Foreskin keratinocyte (primary cell): ENCODE measurements at places on chromosomes 6 and 20. TPM values are rescaled to one million over a fixed set of nuclear protein-coding genes. Genes with fewer than 3 reads are reported as not detected.
A peak's percentile ranks its signal among the peaks of the same experiment; 100 is the strongest.

ZSCAN26 gene
- total RNA-seq: 7.4 and 10.1 TPM in 2 replicates

EPPIN gene
- total RNA-seq: not detected in 2 replicates

TMC2 gene
- total RNA-seq: not detected in 2 replicates

TAGAP gene
- 0.07 TPM in 2 replicates for total RNA-seq

CAPN11 gene
- not detected in 2 replicates for total RNA-seq

CRISP2 gene
- total RNA-seq: not detected in 2 replicates

ATRN gene
- 24.4 and 28.0 TPM in 2 replicates for total RNA-seq

RAB44 gene
- total RNA-seq: 0.03 TPM in 1 of 2 replicates, not detected in the other

DNA sequence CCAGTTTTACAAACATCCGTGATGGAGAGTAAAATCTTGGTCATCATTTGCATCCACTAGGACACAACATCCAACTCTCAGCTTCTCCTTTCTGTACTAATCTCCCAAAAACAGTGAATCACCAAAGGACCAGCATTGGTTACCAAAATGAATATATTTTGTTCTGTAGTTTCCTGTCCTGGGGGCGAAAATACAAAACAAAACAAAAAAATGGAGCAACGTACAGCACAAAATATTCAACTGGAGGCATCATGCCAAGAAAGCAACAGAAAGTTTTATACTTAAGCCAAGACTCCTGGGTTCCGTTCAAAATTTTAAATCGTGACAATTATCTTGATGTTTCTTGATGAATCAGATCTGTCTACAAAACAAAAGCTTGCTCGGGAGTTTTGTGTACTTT, 126.6 kb upstream of the CCDC28A start:
- no peak for DNase-seq

DNA sequence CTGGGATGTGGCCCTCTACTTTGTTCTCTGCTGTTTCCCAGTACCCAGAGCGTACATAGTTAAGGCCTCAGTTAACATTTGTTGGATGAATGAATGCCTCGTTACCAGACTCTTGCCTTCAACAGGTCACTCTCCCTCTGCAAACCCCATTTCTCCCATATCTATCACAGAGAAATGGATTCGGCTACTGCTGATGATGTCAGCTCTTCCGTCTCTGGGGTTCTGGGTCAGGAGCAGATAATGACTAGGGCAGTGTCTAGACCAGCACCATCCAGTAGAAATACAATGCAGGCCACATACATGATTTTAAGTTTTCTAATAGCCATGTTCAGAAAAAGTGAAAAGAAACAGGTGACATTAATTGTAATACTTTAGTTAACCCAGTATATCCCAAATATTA, 47.9 kb downstream of the TOX2 start:
- no peak for DNase-seq

DNA sequence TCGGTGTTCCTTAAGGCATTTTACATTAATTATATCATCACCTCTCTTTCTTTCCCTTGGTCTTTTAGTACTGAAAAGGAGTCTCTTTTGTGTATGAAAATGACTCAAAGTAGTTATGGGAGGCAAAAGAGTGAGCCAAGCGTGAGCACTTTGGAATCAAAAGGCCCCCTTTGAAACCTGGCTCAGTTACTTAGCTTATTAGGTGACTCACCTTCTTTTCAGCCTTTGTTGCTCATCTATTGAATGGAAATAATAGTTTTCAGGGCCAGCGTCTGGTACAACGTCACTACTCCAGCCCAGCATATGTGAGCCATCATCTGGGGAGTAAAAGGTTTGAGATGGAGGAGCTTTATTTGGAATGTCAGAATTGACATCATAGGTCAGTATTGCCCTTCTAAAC, 147.4 kb upstream of the SCGN start:
- peak; percentile 86 for DNase-seq

DNA sequence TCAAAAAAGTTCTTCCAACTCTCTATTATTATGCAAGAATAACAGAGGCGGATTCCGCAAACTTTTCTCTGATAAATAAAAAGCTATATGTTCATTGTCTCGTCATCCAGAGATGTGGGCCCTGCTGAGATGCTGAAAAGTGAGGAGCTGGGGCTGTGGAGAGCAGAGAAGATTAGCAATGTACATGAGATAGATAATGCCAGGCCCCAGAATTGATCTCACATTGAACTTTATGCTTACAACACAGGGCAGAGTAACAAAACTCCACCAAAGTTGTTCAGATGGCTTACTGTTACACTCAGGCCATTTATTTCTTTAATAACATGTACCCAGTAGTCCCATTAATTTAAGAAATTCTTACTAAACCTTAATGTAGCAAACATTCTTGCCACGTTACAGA, 32.7 kb upstream of the RIN2 start:
- DNase-seq: no peak

GRCh38 chr6:29959467-29959866, 17.1 kb downstream of the HLA-A start:
- DNase-seq: no peak

- no peak for DNase-seq
These were observed 184.6 kb downstream of the ATXN1 start for GRCh38 chr6:16576451-16577368.

- DNase-seq: no peak
These were observed 389.9 kb downstream of the DOK5 start for GRCh38 chr20:54865273-54865672.

GRCh38 chr20:5065166-5065878, 54.4 kb downstream of the PCNA start:
- no peak for DNase-seq

DNA sequence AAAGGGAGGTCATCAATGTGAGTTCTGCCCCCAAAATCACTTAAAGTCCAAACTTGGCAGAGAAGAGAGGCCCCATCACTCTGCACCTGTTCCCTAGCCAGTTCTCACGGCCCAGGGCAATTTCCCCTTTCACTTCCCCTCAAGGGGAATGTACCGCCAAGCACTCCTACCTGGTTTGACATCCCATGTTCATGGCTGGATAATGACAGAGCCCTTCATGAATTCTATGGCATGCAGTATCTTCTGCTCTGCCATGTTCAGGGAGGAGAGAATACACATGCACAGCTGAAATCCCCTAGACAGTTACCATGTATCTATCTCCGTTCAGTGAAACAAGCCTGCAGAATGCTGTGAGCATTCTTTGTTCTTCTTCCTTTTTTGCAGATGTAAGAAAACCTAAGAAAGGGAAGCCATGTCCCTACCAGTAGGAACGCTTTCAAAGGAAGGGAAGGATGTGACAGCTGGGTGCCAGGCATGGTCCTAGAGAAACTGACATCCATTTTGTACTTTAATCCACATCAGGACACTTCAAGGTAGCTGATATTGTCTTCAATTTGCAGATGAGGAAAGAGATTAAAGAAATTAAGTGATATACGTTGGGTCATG, 79.8 kb upstream of the ARID1B start:
- no peak for DNase-seq

- DNase-seq: no peak
These were observed 520.6 kb upstream of the CHD6 start for GRCh38 chr20:42138729-42139128.

DNA sequence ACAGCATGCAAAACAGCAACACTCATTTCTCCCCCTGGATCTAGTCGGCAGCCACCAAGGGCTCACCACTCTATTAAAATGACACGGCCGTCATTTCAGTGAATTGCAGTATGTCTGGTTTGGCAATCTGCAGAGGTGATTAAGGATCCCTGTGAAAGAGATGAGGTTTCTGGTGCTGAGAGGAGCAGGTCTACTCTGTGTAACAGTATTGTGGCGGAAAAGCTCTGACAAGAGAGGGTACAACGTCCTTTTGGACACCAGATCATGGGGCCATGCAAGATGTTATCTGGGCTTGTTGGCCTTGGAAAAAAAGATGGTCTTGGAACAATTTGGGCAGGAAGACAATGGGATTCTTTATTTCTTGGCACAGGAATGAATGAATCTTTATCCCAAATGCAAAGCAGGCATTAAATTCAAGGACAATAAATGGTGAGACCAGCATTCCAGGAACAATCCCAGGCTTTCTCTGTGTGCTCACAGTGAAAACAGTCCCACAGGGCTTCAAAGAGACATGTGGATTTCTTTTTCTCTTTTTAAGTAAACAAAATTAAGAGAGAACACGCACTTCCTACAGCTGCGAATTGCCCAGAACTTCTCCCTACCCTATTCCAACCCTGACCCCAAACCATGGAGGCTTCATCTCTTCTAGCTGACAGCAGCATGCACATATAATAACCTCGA, 33.7 kb upstream of the ADGRF1 start:
- DNase-seq: peak; percentile 67

DNA sequence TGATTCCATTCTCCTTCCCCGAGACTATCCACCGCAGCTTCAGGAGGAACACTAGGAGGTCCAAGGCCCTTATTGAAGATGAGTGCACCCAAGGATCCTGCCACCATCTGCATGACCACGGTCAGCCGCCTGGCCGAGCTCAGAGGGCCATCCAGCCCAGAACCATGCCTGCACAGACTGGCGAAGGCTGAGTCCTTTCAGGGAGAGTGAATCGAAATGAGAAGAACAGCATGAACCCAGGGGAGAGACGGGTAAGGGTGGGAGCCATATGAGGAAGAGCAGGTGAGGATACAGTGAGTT, 26.3 kb downstream of the SERPINB6 start:
- no peak for DNase-seq

GRCh38 chr20:8220716-8221115, 88.7 kb downstream of the PLCB1 start:
- DNase-seq: no peak

GRCh38 chr6:149340200-149340599, 22.7 kb downstream of the TAB2 start:
- no peak for DNase-seq

GRCh38 chr6:68008445-68008844, 626.6 kb upstream of the ADGRB3 start:
- DNase-seq: no peak

- DNase-seq: no peak
These were observed 13.2 kb upstream of the PXDC1 start for GRCh38 chr6:3764516-3765335.

DNA sequence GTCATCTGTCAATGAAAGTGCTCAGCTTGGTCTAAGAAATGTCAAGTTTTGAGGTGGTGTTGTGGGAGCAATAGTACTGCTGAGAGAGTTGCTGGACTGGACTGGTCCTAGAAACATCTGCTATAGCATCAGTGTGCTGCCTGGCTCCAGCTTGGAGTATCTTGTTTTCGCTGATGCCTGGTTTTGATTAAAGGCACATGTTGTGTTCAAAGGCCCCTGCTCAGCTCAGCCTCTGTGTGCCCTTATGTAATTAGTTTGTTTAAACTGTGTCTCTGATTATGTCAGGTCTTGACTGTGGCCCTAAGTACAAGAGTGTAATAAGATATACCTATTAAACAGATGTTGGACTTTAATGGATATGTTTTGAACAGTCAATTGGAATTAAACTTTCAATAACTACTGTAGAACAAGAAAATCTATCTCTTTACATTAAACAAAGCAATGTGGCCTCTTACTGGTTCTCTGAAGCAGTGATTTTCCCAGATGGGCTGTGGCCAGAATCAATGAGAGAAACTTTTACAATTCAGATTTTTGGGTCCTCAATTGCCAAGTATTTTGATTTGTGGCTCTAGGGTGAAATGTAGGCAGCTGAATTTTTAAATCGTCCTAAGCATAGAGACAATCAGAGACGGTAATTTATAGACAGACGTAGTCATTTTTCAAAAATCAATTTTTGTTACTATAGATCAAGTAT, 668.2 kb downstream of the DHX35 start:
- no peak for DNase-seq

- DNase-seq: peak; percentile 24
These were observed 13.2 kb downstream of the OTOR start for GRCh38 chr20:16761305-16761829.

DNA sequence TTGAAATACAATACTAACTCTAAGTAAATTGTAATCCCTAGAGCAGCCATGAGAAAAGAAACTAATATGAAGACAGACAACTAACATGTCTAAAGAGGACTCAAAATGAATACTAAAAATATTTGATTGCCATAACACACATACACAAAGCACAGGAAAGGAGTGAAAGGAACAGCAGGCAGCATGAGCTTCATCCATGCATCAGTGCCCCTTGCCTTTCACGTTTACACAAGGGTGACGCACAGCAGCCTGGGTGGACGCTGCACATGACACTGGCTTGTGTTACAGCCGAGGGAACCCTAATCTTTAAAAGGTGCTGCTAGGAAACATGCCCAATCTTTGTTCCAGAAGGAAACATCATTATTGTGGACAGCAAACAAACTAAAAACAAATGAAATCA, 123.5 kb downstream of the MAN1A1 start:
- no peak for DNase-seq

- DNase-seq: no peak
These were observed 30.8 kb downstream of the AGPAT4 start for GRCh38 chr6:161242779-161243693.

DNA sequence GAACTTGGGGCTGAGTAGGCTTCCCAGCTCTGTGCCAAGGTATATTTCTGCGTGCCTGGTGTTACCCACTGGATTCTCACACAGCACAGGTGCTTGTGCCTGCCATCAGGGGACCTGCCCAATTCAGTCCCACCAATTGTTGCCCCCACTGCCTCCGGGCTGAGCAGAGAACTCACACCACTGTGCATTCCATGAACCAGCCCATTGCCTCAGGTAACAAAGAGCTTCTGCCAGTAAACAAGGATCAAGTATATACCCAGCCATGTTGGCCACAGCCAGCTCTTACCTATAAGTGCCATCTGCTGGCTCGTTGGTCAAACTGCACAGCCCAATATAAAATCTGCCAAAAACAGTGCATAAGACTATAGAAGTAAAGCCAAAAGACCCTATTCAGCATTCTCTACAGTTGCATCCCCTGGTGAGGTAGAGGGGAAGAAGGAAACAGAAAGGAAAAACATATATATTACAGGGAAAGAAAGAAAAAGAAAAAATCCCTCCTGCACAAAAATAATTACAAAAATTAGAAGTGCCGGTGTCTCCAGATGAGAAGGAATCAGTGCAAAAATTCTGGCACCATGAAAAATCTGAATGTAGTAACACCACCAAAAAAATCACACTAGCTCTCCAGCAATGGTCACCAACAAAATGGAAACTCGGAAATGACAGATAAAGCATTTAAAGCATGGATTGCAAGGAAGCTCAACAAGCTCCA, 241.4 kb downstream of the IBTK start:
- no peak for DNase-seq

DNA sequence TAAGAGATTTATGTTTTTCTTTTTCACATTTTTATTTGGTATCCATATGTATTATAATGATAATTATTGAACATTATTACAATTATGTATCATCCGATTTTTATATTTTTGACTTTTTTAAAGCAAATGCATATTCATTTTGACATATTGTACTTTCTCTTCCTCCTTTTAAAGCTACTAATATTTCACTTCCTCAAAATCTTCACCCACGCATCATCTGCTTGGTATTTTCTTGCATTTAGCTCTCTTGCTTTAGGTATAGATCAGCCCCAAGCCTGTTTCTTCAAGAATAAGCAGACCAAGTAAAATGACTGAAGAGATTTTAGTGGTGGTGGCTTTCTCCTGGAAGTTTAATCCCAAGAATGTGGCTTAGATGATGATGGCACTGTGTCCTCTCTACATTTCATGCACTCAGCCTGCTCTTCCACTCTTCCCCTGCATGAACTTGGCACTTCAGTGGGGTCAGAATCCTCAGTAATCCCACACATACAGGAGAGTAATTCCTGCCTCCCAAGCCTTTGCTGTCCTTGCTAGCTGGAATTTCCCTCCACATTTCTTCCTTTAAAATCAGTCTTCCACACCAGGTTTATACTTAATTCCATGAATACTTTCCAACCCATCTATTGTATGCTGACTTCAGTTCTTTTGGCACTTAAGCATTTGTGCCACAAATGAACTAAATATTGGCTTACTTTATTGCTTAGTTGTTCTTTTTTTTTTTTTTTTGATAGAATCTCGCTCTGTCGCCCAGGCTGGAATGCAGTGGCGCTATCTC, 8.2 kb downstream of the NCOA7 start:
- DNase-seq: no peak
